ENCODE measurements at places on chromosomes 5 and 9.

- DNase-seq, result no peak
Measured at GRCh38 chr5:6082685-6083084, 295.7 kb downstream of the MED10 start.

- no peak for DNase-seq
Measured at GRCh38 chr9:69649566-69650250, 22.5 kb downstream of the APBA1 start.

GRCh38 chr9:36760667-36761420 is 188.1 kb downstream of the MELK start:
- DNase-seq, result no peak

GRCh38 chr5:180436275-180436674 is 57.9 kb upstream of the CNOT6 start:
- DNase-seq, result no peak

- DNase-seq, result no peak
Measured at GRCh38 chr5:1503241-1504068, 20.3 kb downstream of the LPCAT1 start.

- DNase-seq, result no peak
Measured at GRCh38 chr9:85516976-85517637, 224.6 kb downstream of the AGTPBP1 start.

GRCh38 chr9:114723931-114724330 is 41.9 kb upstream of the TEX48 start:
- no peak for DNase-seq

- DNase-seq, result no peak
Measured at GRCh38 chr5:73890569-73890968, 264.6 kb downstream of the ARHGEF28 start.

- DNase-seq, result no peak
Measured at GRCh38 chr9:25117791-25118190, 560.5 kb downstream of the TUSC1 start.

- no peak for DNase-seq
Measured at GRCh38 chr9:27086818-27087680, 22.0 kb upstream of the TEK start.

GRCh38 chr5:55597014-55597981 is 62.5 kb upstream of the PLPP1 start:
- DNase-seq, result no peak

Data from SW 1271 (cell line).